ENCODE measurements at places on chromosomes 3 and 15. TPM values are rescaled to one million over a fixed set of nuclear protein-coding genes. Genes with fewer than 3 reads are reported as not detected.

IL17RE gene
- 1.1 TPM for total RNA-seq

C3orf49 gene
- not detected for total RNA-seq

STRA6 gene
- not detected for total RNA-seq

ITPKA gene
- total RNA-seq, result 1.4 TPM

ANKRD63 gene
- not detected for total RNA-seq

EFHB gene
- total RNA-seq, result 0.37 TPM

ADAMTS9 gene
- 13.5 TPM for total RNA-seq

EFL1 gene
- total RNA-seq, result 10.1 TPM

GOLGA8H gene
- 0.17 TPM for total RNA-seq

FRMD5 gene
- 0.25 TPM for total RNA-seq

CPA3 gene
- total RNA-seq, result 0.42 TPM

DNA sequence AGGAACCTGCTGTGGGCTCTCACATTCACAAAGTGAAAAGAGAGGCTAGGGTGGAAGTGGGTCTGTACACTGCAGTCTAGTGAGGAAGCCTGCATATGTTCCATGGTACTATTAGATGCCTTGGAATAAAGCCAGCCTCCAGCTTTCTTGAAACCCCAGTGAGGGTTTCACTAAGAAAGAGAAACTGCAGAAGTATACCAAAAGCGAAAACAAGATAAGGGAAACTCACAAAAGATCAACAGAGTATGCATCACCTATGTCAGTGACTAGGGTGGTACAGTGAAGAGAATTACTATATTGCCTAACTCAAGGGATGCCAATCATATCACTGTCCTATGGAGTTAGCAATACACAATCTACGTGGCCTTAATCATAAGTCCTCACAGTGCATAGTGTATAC, 212.5 kb upstream of the GADL1 start:
- no peak for DNase-seq

DNA sequence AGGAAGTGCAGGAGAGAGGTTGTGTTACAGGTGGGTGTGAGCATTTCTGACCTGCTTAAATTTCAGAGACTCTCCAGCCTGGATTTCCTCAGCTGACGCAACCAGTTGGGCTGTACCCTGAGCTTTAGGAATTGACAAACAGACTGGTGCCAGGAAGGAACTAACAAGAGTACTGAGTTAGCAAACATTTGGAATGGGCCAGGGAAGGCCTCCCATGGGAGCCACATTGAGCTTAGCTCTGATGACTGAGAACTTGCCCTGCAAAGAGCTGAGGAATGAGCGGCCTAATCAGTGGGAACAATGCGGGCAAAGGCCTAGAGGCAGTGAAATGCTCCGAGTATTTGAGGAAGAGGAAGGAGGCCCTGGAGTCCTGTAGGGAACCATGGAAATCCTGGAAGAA, 254.2 kb downstream of the FEZF2 start:
- no peak for DNase-seq

DNA sequence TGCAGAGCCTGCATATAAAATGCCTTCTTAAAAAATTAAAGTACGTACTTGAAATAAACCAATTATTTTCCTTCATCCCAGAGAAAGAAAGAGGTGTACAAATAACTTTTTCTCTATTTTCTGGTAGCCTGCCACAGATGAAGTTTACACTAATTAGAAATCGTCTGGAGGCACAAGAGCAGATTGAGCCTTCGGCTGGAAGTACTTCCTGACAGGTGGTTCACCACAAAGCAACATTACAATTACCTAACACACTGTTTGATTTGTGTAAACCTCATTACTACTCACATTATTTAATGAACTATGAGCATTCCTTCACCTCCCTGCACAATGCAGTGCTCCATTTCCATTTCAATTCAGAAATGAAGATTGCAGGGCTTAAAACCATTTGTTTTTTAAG, 856.1 kb downstream of the SI start:
- DNase-seq, result no peak

- DNase-seq, result no peak
Measured at GRCh38 chr3:119227070-119227850, 13.4 kb downstream of the B4GALT4 start.

DNA sequence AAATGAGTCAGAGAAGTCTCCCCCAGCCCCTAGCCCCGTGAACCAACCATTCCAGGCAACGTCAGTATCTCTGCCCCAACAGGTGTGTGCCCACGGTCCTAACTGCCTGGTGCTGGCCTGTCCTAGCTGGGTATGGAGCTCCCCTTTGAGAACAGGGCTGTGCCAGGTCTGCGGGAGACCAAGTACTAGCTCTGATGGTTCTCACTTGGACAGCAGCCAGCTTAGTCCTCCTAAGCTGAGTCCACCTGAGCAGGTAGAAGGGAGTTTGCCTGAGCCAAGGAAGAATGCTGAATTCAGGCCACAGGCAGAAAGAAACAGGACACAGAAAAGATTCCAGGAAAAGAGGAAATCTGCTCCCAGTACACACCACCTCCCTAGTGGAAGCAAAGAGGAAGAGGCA, 33.1 kb upstream of the PARL start:
- DNase-seq, result no peak

GRCh38 chr3:58884453-58884852, 165.4 kb downstream of the CFAP20DC start:
- DNase-seq, result no peak

DNA sequence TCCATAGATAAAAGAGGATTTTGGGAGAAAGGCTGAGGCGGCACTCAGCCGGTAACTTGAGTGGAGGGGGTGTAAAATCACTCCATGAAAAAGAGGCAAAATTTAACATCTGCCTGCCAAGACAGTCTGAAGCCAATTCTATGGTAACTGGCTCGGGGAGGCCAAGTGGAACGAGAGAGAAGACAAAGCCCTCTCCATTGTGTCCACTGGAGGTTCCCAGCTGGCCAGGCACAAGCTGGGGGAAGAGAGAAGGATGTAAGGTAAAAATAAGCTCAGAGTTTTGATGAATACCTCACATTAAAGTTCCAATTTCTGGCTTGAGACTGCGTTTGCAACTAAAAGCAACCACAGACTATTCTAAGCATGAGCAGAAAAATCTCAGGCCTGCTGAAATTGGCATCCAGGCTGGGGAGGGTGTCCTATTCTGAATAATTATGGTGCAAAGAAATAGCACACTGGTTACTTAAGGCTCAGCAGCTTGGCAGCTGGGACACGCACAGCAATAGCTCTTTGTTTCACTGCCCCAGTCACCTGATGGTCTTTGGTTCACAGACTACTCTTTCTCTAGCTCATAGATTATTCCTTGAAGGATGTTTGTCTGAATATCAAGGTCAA, 48.8 kb downstream of the CHRD start:
- no peak for DNase-seq

DNA sequence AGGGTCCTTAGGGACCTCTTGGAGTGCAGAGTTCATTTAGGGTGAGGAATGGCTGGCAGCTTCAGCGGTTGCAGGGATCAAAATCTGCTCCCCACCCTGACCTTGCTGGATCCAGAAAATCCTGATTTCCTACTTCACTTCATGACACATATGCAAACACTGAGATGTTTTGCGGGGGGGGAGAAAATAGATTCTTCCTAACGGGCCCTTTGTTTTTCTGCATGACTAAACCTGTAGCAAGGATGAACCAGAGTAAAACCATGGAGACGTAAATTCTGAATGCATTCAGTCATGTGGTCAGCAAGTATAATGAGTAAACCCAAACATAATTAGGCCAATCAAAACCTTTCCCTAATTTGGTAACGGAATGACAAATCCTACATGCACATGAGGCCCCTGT, 20.0 kb upstream of the RBP1 start:
- DNase-seq, result no peak

GRCh38 chr3:52704611-52705437, 767 bp downstream of the GLT8D1 start:
- DNase-seq, result peak; percentile 40

DNA sequence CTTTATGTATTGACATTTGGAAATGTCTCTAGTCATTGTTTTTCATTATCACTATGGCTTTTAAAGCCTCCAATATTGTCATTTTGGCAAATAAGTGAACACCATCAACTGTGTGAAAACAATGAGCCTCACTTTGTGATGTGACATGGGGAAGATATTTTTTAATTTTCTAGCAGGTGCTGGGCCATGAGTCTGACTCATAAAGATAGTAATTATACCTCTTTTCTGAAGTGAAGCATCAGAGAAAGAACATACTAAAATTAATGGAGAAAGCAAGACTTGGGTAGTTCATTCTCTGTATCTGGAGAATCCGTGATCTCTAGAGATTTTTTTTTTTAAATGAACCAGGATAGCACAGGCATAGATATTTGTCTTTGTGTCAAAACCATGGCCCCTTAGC, 100.8 kb downstream of the CCNL1 start:
- DNase-seq, result no peak

GRCh38 chr3:45487508-45487907, 99.1 kb downstream of the LARS2 start:
- DNase-seq, result no peak

- no peak for DNase-seq
Measured at GRCh38 chr15:67781907-67782690, 43.2 kb upstream of the SKOR1 start.

DNA sequence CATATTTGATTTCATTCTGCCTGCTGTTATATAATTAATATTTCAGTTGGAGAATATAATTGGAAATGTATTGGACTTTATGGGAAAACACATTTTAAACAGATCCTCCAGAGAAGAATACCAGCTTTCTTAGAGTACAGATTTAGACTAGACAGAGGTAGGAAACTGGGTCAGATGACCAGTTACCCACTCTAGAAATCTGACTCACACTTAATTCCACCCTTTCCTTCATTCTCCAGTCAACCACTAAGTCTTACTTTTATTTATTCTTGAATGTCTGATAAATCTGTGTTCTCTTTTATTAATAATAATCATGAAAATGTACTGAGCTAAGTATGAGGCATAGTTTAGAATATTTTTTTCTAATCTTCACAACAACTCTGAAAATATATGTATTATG, 110.7 kb downstream of the LRRC49 start:
- no peak for DNase-seq

- no peak for DNase-seq
Measured at GRCh38 chr3:57530071-57530608, 14.0 kb downstream of the DNAH12 start.

- DNase-seq, result peak; percentile 63
Measured at GRCh38 chr15:65400760-65401610, 21.8 kb downstream of the IGDCC4 start.

DNA sequence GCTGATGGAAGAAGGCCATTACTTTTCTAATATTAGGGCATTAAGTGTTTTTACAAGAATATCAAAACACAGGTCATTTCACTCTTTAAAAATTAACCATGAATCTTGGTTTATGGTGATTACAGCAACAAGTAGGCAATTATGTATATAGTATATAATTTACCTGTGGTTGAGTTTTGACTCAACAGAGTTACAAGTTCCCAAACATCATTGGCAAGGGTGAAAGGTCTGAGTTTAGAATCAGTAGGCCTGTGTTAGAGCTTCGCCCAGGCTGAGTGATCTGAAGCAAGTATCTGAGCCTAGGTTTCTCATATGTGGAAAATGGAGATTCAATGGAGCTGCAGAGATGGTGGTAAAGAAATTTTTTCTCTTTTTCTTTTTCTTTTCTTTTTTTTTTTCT, 25.1 kb upstream of the LPP start:
- no peak for DNase-seq

DNA sequence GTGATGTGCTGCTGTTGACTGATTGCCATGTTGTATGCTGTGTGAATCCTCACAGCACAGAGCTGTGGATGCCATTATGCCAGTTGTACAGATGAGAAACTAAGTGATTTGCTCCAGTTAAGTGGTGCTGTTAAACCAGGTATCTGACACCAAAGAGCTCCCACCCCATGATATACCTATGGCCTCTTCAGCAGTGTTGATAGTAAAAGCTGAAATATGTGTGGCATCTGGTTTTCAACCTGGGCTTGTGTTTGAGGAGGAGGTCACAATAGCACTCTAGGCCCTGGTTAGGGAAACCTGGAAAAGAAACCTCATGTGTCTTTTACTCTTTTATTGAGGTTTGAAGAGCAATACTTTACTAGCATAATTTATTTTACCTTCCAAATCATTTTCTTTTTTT, 21.4 kb downstream of the RAD54L2 start:
- no peak for DNase-seq

DNA sequence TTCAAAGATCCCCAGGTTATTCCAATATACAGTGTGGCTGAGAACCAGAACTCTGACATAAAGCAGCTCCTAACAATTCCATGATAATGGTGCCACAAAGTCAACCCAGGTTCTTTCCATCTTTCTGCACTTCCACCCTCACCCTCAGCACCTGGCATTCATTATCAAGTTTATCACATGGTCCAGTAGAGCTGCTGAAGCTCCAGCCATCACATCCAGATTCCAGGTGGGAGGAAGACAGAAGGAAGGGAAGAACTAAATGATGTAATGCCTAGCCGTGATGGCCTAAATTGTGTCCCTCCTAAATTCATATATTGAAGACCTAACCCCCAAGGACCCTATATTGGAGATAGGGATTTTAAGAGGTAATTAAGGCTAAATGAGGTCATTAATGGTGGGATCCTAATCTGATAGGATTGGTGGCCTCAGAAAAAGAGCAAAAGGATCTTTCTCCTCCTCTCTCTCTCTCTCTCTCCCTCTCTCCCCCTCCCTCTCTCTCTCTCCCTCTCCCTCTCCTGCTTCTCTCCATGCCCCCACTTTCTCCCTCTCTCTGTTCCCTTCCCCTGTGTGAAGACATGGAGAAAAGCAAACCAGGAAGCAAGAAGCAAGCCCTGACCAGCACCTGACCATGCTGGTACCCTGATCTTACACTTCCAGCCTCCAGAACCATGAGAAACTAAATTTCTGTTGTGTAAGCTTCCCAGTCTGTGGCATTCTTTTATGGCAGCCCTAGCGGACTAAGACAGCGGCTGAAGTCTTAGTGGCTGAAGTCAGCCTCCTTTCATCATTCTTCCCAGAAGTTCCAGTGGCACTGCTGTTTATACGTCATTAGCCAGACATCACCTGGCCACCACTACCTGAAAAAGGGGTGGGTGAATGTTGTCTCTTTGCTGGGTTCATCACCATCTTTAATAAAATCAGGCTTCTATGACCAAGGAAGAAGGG, 369.7 kb upstream of the PROK2 start:
- DNase-seq, result no peak

- no peak for DNase-seq
Measured at GRCh38 chr3:64063207-64063982, 40.1 kb upstream of the PSMD6 start.

DNA sequence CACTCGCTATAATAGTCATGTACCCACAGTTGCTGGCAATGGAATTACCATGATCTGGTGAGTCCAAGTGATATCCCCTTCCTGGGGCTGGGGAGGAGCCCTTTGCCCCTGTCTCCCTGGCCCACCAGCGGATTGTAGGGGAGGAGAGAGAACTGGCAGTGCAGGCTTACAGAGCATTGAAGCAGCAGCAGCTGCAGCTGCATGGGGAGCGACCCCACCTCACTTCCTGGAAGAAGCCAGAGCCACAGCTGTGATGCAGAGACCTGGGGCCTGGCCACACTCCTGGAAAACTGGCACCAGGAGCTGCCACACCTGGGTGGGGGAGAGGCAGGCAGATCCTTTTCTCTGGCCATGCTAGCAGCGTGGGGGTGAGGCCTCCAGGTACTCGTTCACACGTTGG, 300.1 kb upstream of the PROK2 start:
- DNase-seq, result no peak

DNA sequence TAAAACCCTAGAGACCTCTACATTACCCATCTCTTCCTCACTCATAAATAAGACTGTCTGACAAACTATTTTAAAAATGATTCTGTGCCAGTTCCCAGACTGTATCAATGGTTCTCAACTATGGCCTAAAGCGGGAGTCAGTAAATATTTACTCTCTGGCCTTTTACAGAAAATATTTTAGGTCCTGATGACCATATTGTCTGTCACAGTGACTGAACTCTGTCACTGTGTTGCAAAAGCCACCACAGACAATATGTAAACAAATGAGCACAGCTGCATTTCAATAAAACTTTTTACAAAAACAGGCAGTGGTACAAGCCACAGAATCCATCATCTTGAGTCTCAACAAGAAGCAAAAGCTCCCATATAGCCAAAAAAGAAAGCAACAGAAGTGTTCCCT, 45.4 kb downstream of the PLOD2 start:
- DNase-seq, result no peak
